ENCODE measurements at places on chromosomes 7 and 10.

GRCh38 chr7:103391976-103392375, 44.5 kb downstream of the PSMC2 start:
- DNase-seq: no peak

DNA sequence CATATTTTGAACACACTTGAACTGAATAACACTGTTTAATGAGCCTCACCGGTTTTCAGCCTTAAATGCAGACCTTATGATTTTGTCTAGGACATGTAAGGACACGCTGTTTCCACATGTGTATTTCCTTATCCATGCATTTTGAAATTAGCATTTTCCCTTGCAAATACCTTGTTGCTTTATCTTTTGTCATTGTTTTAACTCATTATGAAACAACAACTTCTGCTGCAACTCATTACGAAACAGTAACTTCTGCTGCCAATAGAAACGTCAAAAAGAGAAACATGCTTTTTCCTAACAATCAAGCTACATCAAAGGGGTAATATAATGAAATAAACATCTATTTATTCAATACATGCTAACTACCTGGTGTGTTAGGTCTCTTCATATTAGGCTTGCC, 322.0 kb downstream of the AGMO start:
- no peak for DNase-seq

DNA sequence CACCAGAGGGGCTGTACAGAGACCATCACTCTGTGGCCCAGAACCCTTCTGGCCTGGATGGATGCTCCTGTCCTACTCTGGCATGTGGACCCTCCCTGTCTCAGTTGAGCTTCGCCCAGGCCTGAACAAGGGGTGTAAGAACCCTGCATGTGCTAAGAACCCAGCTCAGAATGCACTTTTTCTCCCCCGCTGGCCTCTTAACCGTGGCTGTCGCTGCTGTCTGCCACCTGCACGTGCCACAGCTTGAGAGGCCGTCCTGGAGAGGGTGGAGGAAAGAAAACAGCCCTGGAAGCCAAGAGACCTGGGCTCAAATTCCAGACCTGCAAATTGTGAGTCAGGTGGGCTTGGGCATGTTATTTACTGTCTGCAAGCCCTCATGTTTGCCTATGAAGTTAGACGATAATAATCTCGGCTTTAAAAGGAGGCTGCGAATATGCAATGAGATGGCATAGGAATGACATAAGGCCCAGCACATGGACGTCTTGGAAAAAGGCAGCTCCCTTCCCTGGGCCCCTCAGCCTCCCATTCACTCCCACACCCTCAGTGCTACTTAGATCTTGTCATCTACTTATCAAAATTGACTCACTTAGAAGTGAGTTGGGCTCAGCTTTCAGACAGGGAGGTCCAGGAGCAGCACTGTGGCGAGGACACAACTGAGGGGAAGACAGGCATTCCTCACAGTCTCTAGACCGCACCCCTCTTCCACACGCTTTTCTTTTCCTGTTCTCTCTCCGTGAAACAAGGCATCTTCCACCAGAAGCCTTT, 31.4 kb downstream of the FIGNL1 start:
- DNase-seq: no peak

DNA sequence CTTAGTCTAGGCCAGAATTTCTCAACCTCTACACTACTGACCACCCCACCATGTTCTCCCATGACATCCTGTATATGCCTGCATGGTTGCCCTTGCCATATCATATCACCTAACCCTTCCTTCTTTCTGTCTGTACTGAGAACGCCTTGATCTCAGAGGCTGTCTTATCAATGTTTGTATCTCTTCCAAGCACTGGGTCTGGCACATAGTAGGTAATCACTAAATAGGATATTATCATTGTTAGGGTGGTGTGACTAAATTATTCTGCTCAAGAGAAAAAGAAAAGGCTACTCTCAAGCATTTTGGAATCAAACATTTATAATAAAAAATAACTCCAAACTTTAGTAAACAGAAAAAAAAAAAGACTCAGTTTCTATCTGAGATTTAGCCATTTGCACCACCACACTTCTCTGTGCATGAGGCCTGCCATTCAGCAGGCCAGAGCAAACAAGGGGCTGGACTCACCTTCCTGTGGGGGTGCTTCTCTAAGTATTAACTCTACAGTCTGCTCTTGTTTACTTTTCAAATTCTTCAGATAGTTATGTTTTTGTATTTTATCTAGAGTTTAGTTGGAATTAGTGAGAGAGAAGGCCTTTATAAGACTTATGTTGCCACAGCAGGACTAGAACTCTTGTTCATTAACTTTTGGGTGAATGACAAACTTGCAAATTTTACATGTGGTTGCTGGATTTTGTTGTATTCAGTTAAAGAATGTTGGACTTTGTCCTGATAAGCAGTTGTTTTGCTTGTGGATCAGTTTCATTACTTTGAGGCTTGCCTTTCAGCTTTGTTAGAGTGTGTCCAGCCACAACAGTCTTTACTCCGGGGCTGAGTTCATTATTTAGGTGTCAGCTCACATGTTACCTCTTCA, 5.4 kb downstream of the AGBL3 start:
- DNase-seq: no peak

DNA sequence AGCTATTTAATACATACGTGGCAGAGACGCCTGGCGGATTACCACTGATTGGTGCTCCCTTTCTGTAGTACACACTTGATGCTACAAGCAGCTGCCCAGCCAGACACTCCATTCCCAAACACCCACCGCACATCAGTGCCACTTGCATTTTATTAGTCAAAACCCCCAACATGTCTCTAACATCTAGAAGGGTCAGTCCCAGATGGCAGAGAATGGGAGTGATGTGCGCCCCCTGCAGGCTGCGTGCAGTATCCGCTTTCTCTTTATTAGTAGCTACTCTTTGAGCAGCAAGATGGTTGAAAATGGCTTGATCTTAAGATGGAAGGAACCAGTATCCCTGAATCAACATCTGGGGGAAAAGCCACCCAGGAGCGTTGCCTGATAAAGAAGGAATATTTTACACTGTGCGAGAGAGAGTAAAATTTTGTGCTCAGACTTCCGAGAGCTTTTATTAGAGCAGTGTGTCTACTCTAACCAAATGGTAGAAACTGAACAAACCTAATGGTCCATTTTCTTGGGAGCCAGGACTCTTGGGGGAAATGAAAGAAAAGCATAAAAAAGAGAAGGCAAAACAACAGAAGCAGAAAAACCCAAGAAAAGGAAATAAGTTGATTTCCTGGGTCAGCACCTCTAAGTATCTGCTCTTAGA, 78.3 kb downstream of the ST8SIA6 start:
- peak; percentile 9 for DNase-seq

DNA sequence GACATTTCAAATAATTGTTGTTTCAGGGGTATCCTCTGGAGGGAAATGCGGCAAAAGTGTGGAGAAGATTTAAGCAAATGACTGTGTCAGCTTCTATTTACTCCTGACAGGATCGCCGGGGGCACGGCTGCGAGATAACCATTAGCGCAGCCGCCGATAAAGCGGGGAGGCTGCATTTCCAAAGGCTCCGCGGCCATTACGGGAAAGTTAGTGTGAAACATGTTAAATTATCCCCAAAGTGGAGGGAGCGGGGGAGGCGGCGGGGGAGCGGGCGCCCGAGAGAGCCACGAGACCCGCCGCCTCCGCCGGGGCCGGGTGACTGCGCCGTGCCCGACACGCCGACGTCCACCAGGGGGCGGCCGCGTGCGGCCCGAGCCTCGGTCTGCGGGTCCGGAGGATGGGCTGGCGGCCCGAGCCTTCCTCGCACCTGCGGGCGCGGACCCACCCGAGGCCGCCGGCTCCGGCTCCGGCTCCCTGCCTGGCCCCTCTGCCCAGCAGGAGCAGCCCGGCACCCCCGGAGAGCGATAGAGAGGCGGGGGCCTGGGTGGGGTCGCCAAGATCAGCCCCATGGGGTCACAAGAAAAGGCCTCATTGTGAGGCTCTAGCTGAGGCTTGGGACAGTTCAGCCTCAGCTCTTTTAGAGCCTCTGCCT, 74.4 kb upstream of the PAX2 start:
- DNase-seq: peak; percentile 45

DNA sequence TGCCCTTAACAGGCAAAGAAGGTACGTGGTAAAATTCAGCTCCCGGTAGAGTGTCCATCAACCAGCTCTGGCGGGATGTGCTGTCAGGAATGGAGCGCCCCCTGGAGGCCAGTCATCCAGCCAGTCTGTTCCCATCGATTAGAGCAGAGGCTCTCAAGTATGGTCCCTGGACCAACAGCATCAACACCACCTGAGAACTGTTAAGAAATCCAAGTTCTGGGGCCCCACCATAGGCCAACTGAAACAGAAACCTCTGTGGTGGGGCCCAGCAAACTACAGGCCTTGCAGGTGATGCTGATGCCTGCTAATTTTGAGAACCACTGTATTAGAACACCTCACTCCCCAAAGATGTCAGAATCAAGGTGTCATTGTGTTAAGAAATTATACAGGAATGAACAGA, 109.2 kb downstream of the DPY19L1 start:
- peak; percentile 32 for DNase-seq

DNA sequence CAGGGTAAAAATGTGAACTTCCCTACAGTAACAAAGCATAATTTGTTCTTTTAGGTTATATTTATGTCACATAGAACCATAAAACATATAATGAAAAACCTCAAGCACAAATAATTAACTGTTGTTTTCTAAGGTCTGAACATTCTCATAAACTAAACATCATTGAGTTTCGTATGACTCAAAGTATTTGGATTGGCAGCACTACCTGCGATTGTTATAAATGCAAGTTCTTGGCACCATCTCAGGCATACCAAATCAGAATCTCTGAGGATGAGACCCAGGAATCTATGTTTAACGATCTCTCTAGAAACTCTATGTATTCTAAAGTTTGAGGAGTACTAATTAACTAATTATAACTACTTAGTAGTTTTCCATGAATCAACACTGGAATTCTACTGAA, 22.5 kb downstream of the ORC5 start:
- DNase-seq: no peak

DNA sequence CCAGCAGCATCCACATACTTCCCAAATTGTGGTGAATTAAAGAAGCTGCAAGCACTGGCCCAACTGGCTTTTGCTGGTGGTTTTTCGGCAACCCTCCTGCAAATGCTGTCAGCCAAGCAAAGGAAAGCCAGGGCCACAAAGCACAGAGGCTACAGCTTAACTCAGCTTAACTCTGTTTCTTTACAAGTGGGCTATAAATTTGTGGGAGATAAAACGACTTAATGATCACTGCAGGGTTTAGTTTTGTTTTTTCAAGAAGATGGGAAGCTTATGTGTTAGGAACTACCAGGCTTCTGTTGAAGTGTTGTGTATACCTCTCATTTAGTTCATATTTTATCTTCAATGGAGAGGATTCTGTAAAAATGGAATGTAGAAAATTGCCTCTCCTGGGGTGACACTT, 110.6 kb downstream of the TACC2 start:
- no peak for DNase-seq

DNA sequence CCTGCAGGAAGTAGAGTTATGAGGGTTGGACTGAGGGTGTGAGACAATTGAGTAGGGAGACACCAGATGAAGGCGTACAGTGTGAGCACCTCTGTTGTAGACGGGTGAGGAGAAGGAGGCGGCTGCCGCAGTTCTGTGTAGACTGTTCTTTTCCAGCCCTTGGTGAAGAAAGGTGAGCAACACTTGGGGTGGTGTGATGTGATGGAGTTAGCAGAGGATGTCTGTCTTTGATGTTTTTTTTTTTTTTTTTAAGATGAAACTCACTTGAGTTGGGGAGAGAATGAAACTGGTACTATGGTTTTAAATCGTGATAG, 42.8 kb upstream of the RNF216 start:
- DNase-seq: peak; percentile 57

DNA sequence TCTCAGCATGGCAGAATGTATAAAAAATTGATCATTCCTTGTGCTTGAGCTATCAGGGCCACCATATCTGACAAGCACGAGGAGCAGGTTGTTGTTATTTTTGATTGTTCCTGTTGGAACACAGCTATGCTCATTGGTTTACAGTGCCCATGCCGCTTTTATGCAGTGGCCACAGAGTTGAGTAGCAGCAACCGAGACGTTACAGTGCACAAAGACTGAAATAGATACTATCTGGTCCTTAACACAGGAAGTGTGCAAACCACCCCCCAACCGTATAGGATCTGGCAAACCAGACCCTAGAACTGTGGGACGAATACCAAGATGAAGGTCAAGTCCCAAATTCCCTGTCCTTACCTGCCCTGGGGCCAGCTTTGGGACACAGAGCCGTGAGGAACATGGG, 216.6 kb downstream of the KLF6 start:
- DNase-seq: no peak

DNA sequence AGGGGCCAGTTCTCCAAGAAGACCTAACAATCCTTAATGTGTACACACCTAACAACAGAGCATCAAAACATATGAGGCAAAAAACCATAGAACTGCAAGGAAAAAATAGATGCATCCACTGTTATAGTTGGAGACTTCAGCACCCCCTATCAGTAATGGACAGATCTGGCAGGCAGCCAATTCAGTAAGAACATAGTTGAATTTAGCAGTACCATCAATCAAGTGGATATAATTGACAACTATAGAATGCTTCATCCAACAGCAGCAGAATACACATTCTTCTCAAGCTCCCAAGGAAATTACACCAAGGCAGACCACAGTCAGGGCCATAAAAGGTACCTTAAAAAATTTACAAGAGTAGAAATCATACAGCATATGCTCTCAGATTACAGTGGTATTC, 42.2 kb downstream of the POLL start:
- DNase-seq: no peak

GRCh38 chr10:33501161-33501560, 166.7 kb upstream of the NRP1 start:
- DNase-seq: no peak

GRCh38 chr10:36280890-36281499, 638.9 kb upstream of the FZD8 start:
- DNase-seq: no peak

DNA sequence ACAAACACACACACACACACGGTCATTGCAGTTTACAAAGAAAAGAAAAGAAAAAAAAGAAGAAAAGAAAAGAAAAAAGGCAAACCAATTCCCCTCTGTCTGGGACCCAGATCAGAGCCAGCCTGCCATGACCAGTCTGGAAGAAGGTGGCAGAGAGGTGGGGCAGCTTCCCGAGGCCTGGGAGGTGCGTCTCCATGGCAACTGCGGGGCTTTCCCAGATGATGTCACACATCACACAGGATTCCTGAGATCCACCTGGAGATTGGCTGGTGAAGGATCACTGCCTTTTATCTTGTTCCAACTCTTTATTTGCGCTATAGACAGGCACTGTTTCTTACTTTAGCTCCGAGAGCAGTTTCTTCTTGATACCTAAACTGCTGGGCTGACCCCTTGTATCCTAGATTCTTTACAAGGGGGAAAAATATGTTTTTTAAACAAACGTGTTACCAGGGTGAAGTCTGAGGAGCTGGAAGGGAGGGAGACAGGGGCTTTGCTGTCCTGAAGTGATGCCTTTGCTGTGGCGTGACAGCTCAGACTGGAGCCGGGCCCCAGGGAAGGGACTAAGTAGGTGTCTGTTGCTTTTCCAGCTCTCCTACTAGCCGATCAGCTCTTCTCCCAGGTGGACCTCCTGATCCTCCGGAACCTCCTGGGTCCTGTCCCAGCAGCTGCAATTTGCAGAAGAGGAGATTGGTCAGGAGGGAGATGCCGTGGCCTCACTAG, 298.5 kb downstream of the KLF6 start:
- peak; percentile 67 for DNase-seq

- no peak for DNase-seq
Observed at GRCh38 chr10:109982123-109982522, 25.7 kb upstream of the ADD3 start.

GRCh38 chr7:69517985-69518704, 80.1 kb upstream of the AUTS2 start:
- DNase-seq: no peak

- DNase-seq: no peak
Observed at GRCh38 chr7:32078824-32079223, 8.6 kb upstream of the PDE1C start.

All from CD4-positive, alpha-beta T cell treated with Interleukin-1 beta for 1 hour (primary cell).